ENCODE measurements at places on chromosomes 2 and 18. TPM values are rescaled to one million over a fixed set of nuclear protein-coding genes. Genes with fewer than 3 reads are reported as not detected.

The LRRC30 gene
- not detected for total RNA-seq

The SCG2 gene
- not detected for total RNA-seq

The SAG gene
- not detected for total RNA-seq

The CLK1 gene
- total RNA-seq = 307 TPM

The ASB18 gene
- total RNA-seq = not detected

The RGPD4 gene
- total RNA-seq = not detected

The B3GNT7 gene
- total RNA-seq = 1.7 TPM

The ERMN gene
- total RNA-seq = not detected

The MARCO gene
- 1.4 TPM for total RNA-seq
